ENCODE measurements at places on chromosomes 12 and 14. TPM values are rescaled to one million over a fixed set of nuclear protein-coding genes. Genes with fewer than 3 reads are reported as not detected.

GRCh38 chr12:61854902-61855301 is 405.3 kb upstream of the USP15 start:
- DNase-seq, result peak; percentile 10

STX2 gene
- 21.3 TPM for total RNA-seq

GRCh38 chr14:78967111-78967809 is 797.1 kb downstream of the NRXN3 start:
- peak; percentile 42 for DNase-seq

DNA sequence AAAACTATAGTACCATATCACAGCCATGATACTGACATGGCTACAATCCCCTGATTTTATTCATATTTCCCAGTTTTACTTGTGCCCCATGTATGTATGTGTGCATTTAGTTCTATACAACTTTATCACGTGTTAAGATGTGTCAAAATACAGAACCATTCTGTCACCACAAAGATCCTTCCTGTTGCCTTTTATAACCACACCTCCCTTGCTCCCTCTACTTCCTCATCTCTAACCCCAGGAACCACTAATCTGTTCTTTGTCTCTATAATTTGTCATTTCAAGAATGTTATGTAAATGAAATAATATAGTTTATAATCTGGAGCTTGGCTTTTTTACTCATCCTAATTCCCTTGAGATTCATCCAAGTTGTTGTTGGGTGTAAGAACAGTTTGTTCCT is 358.4 kb downstream of the DPF3 start:
- no peak for DNase-seq

ENDOU gene
- total RNA-seq, result 0.34 TPM

KRT75 gene
- 7.5 TPM for total RNA-seq

SERPINA5 gene
- total RNA-seq, result not detected

GRCh38 chr14:92521058-92521415 is 7.5 kb downstream of the RIN3 start:
- no peak for DNase-seq

DNA sequence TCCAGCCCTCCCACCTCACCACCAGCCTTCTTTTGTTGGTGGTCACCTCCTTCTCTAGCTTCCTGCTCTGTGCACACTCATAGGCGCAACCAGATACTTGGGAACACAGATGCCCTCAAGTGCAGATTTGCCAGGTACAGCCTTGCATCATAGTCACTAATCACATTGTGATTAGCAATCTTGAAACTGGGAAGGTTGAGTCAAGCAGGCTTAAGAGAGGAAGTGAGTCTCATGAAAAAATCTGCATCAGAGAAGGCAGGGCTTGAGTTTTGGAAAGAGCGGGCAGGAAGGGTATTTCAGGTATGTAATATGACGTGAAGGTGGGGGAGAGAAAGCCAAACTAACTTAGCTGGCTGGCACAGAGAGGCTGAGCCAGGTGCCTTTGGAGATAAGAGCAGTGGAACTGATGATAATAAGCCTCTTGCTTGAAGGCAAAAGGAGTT is 2.7 kb upstream of the RABGGTA start:
- DNase-seq, result peak; percentile 100

DNA sequence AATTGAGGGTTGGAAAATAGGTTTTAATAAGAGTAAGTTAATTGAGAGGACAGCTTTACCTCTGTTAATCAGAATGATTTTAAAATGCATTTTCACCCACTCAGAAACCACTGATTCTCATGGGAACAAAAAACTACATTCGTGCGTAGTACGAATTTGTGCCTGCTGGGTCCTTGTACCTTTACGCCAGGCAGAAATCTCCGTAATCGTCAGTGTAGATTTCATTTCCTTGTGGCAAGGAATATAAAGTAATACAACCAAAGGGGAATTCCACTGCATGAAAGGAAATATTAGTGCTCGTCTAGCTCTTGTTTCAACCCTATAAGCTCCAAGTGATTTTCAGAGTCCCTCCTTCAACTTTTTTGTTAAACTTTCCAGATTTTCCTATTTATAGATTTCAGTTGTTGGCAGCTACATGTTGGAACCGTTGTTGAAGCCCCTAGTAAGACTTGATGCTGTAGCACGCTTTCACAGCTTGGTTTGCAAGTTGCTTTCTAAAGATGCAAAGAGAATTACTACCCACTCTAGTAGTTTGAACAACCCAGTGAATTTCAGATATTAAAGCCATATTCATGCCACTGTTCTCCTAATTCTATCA is 90.6 kb downstream of the ETV6 start:
- no peak for DNase-seq

GRCh38 chr12:9066755-9067423 is 48.8 kb downstream of the A2M start:
- peak; percentile 30 for DNase-seq

GRCh38 chr14:75609606-75610475 is 31.4 kb downstream of the FLVCR2 start:
- no peak for DNase-seq

RAPGEF3 gene
- total RNA-seq, result 8.1 TPM

SLC10A1 gene
- total RNA-seq, result not detected

- DNase-seq, result no peak
Measured at GRCh38 chr14:106203438-106203837, 677.1 kb downstream of the TMEM121 start.

BMAL2 gene
- total RNA-seq, result 102 TPM

INSM2 gene
- not detected for total RNA-seq

GRCh38 chr12:97597031-97597751 is 134.6 kb downstream of the RMST start:
- no peak for DNase-seq

- no peak for DNase-seq
Measured at GRCh38 chr12:116759783-116760621, 21.9 kb downstream of the RNFT2 start.

RHEBL1 gene
- total RNA-seq, result 5.9 TPM

DNA sequence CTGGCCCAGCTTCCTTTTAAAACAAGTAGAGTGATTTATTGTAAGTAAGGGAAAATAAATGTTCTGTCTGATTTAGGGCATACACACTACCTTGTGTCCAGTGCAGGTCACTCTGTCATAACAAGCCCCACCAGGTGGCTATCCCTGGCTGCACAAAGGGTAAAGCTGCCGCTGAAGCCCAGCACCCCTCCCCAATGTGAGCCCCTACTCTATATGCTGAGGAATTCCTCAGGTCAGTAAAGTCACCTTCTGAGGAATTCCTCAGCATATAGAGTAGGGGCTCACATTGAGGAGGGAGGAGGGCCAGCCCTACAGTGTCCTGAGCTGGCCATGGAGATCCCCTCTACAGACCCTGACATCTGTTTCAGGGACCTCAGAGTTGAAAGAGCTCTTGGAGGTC is 67.2 kb downstream of the TBC1D30 start:
- DNase-seq, result no peak

DNA sequence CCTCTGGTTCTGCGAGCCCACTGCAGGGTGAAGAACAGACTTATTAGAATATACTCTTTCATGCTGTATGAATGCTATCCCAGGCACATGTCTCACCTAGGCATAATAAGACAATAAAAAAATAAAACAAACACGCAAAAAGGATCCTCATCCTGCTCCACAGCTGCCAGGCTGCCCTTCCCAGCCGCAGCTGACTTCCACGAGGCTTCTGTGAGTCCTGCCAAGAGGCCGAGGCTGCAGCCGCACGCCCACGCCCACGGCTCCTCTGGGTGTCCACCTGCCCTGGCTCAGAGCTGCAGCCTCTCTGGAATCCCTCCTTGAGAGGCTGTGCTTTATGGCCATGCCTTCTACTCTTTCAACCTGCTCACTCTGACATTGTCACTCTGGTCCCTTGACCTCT is 6.9 kb downstream of the SMIM41 start:
- DNase-seq, result no peak

- DNase-seq, result peak; percentile 0
Measured at GRCh38 chr14:40599725-40600124, 1007.0 kb upstream of the LRFN5 start.

CLECL1 gene
- not detected for total RNA-seq

BTG1 gene
- total RNA-seq, result 14.3 TPM

DNA sequence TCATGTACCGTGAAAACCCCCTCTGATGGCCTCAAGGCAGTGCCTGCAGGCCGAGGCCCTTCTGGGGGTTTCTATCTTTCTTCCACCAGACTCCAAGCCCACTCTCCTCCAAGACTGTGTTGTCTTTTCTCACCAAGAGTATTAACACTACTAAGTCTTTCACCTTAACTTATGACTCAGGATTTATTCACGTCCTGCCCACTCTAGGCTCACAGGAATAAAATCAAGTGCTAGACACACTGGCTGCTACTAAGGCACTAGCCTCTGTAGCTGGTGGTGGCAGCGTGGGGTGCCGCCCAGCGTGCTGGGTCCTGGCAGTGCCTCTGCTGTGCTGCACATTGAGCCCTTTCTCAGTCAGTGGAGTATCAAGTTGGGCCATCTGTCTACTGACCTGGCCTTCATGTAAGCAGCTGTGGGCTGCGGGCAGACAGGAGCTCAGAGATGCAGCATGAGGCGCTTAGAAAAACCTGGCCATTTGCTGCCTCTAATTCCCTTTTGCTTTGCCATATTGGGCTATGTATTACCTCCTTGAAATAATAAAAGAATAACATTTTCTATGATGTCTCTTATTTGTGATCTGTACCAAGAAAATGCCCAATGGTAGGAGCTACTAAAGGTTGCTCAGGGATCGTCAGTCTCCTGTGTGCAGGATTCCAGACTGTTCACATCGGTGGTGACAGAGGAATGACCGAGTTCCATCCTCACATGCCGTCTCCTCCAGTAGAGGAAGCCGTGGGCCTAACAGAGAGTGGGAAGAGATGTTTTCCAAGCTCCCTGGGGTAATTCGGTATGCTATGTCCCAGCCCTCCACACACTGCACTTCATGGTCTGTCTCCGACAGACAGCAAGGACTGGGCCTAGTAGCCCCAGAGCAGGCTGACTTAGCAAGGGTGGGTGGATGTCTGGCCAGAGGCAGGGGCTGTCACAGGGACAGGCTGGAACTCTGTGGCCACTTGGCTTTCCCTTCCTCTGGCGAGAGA is 39.9 kb downstream of the MAX start:
- no peak for DNase-seq

- no peak for DNase-seq
Measured at GRCh38 chr14:75134644-75135043, 7.8 kb upstream of the NEK9 start.

PTPN6 gene
- total RNA-seq, result 22.5 TPM

GRCh38 chr12:47095446-47096236 is 15.9 kb upstream of the AMIGO2 start:
- peak; percentile 92 for DNase-seq

WSCD2 gene
- total RNA-seq, result not detected

DNA sequence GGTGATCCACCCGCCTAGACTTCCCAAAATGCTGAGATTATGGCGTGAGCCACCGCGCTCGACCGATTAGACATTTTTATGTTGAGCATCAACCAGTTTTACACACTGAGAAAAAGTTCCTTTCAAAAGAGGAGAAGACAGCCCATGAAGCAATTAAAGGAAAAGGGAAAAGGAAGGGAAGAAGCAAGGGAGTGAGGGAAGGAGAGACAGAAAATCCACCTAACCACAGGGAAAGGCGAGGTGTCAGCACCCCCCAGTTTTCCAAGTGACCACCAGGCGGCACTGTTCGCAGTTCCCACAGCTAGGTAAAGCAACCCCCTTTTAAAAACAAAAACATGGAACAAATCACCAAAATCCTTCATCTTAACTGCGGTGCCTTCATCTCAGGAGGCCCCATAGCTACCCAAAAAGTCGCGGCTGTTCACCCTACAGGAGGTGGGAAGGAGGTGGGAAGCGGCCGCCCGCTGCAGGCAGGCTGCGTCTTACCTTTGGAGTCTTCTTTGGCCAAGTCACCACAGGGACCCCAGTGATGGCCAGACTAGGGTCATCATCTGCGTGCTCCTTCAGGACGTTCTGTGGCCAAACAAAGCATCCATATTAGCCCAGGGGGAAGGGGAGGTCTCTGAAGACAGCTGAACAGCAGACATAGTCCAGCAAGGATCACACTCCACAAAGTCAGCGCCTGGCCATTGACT is 86.6 kb downstream of the KDM2B start:
- no peak for DNase-seq

RPL36AL gene
- total RNA-seq, result 359 TPM

GRCh38 chr14:104878582-104878981 is 13.5 kb downstream of the CEP170B start:
- DNase-seq, result no peak

DNA sequence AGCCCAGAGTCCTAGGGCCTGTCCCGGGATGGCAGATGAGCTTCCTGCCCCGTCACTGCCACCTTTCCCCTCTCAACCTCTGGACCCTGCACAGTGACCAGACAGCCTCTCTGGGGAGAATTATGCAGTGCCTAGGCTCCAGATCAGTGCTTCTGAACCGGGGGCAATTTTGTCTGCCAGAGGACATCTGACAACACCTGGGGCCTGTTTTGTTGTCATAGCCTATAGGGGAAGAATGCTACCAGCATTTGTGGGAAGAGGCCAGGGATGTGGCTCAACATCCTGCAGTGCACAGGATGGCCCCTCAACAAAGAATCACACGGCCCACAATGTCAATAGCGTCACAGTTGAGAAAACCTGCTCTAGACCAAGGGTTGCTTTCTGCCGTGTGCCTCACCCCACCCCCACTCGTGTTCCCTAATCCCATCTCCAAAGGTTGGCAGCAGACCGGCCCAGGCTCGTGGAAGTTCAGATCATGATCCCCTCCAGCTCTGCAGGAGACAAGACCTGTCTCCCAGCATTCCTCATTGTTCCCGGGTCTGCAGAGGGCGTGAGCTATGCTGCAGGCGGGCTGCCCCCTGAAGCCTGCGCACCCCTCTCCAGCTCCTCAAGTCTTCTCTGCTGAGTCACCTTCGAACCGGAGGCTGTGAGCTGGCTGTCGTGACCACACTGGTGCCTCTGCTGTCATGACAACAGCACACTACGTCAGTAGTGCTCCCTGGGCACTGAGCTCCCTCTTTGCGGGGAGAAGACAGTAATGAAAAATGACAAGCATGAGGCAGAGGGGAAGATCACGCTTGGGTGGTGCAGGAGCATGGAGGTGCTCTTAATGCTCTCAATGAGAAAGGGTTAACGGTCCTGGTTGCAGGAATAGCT is 2.0 kb upstream of the GAPDH start:
- peak; percentile 95 for DNase-seq

DNA sequence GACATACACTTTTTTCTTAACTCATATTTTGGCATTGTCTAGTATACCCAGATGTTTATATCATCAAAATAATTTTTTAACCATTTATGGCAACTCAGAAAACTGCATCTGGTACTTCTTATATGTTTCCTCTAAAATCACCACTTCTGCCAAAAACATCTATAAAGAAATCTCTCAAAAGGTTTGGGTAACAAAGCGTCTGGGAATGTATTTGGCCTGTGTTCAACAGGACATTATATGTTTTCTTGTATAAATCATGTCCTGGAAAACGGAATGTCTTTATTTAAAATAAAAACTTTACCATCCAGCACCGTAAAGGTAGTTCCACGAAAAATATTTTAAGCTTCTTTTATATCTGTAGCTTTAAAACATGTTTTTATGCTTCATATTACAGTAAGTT is 36.1 kb upstream of the FBLN5 start:
- no peak for DNase-seq

DNA sequence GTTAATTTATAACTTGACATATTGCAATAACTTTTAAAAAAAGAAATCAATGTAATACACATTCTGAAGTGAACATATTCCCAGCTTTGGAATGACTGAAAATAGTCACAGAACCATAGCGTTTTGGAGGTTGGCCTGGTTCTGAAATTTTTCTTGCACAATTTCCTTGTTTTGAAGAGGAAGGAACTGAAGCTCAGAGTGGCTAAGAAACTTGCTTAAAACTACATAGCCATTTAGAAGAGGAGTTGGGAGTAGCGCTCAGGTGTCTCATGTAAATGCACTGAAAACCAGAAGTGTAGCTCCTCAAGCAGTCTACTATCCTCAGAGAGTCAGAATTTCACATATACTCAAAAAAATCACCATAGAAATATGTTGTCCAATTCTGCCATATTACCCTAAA is 41.2 kb downstream of the SLC38A1 start:
- DNase-seq, result no peak

Measured in foreskin keratinocyte (primary cell).